Caudate nucleus (tissue), 63 donors: ENCODE measurements at places on chromosomes 5 and 9.

DNA sequence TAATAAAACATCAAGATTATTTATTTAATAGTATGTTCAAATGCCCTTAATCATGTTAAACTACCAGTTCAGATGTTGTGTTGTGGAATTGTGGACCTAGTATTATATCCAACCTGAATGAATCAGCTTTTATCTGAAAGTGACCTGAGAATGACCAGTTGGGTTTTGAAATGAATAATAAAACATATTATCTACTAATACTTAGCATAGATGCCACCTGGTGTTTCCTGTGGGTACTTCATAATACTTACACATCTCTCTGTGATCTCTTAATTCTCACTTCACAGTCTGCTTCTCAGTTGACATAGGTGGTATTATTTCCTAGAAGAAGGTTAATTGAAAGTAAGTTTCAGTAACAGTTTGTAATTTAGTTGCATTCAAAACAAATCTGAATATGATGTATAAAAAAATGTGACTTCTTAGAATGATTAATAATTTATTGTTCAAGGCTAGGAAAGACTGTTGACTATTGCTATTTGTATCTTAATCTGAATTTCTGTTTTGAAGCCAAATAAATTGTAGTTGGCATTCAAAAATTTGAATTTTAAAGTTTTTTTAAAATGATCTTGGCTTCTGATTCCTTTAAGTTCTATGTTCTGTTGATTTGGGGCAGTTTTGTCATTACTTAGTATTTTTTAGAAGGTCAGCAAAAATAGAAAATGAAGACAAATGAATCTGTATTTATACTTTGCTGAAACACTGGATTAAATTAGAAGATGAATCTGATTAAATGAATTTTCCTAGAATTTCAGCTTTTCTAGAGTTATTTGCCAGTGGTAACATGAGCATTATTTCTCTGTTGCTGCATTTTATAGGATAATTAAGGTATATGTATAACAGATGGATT, 48.2 kb downstream of the KIF2A start:
- DNase-seq = no peak

- peak; percentile 68 for DNase-seq
Observed at GRCh38 chr5:175059687-175060211, 335.4 kb downstream of the MSX2 start.

DNA sequence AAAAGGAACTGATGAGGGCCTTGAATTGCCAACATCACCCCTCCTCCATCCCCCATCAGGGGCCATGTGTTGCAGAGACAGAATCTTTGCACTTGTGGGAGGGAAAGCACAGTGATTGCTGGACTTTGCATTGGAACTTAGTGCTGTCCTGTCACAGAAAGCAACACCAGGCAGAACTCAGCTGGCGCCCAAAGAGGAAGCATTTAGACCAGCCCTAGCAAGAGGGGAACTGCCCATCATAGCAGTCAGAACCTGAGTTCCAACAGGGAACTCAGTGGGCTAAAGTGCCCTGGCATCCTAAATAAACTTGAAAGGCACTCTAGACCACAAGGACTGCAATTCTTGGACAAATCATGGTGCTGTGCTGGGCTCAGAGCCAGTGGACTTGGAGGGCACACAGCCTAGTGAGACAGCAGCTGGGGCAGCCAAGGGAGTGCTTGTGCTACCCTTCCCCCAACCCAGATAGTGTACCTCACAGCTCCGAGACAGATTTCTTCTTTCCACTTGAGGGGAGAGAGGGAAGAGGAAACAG, 128.1 kb downstream of the ACTL7B start:
- DNase-seq = peak; percentile 23

DNA sequence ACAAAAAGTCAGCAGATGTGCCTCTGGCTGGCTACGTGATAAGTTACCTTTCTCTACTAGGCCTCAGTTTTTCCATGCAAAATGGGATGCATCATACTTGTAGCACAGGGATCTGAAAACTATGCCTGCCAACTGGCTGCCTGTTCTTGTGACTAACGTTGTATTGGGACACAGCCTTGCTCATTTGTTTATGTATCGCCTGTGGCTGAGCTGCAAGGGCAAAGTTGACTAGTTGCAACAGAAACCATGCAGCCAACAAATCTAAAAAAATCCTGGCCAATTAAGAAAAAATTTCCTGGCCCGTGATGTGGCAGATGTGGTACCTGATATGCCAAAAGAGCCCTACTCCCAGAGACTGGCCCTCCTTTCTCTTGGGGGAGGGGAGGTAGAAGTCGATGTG, 131.3 kb downstream of the SEC61B start:
- no peak for DNase-seq

DNA sequence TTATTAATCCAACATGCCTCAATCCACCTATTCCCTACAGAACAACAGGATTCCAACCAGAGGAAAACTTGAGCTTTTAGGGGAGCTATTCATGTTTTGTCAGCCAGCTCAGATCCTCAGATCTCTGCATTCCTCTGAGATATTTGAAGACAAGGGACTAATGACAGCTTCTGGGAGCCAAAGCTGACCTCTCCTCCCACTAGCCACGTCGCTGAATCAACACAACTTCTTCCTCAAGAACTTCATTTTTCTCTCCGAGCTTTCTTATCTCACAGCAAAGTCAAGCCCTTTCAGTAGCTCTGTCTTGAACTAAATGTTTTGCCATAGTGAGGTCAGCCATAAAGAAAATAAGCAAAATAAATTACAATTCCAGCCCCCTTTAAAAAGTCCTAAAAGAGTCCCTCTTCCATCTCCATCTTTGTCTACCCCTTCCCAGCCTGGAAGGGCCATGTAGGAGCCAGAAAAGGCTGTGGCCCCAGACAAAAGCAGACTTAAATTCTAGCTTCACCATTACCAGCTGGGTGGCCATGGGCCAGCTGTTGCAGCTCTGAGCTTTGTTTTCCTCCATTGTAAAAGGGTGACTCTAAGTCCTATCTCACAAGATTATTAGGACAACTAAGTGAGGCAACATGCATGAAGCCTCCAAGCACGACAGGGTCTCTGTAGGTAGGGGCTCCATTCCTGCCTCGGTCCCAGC, 65.0 kb downstream of the HSD17B3 start:
- no peak for DNase-seq
